ENCODE measurements at places on chromosomes 12 and 14. TPM values are rescaled to one million over a fixed set of nuclear protein-coding genes. Genes with fewer than 3 reads are reported as not detected.

SDS gene
- total RNA-seq, result 0.81 TPM

ARHGAP9 gene
- 5.9 TPM for total RNA-seq

SRRM4 gene
- 0.59 TPM for total RNA-seq

KRT75 gene
- total RNA-seq, result not detected

POMT2 gene
- 19.9 TPM for total RNA-seq

ADCK1 gene
- total RNA-seq, result 7.2 TPM

PLEKHD1 gene
- total RNA-seq, result 0.13 TPM

ACVRL1 gene
- total RNA-seq, result 31.1 TPM

RHNO1 gene
- total RNA-seq, result 8.3 TPM

SERPINA6 gene
- not detected for total RNA-seq

METTL17 gene
- total RNA-seq, result 34.6 TPM

- DNase-seq, result no peak
Measured at GRCh38 chr14:65478596-65478995, 66.1 kb downstream of the FUT8 start.

DNA sequence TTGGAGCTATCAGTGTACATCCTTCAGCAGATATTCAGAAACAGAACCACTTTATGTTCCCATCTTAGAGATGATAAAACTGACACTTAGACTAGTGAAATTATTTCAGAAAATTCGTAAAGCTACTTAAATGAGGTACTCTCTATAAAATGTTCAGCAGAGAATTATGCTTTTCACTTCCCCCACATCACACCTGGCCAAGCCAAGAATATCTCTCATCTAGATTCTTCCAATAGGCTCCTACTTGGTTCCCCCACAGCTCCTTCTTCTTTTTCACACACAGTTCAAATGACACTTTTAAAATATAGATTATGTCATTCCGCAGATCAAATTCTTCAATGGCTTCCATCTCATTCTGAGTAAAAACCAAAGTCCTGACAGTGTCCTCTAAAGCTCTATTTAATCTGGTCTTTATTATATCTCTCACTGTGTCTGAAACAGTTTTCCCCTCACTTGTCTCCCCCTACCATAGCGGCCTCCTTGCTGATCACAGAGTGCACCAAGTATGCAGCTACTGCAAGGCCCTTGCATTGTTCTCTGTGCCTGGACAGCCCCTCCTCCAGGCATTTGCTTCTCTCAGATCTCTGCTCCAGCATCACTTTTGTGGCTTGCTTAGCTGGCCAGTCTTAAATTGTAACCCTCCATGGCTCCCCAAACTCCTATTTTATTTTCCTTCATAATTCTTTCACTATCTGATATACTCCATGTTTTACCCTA lies 736.8 kb upstream of the USP15 start:
- no peak for DNase-seq

DNA sequence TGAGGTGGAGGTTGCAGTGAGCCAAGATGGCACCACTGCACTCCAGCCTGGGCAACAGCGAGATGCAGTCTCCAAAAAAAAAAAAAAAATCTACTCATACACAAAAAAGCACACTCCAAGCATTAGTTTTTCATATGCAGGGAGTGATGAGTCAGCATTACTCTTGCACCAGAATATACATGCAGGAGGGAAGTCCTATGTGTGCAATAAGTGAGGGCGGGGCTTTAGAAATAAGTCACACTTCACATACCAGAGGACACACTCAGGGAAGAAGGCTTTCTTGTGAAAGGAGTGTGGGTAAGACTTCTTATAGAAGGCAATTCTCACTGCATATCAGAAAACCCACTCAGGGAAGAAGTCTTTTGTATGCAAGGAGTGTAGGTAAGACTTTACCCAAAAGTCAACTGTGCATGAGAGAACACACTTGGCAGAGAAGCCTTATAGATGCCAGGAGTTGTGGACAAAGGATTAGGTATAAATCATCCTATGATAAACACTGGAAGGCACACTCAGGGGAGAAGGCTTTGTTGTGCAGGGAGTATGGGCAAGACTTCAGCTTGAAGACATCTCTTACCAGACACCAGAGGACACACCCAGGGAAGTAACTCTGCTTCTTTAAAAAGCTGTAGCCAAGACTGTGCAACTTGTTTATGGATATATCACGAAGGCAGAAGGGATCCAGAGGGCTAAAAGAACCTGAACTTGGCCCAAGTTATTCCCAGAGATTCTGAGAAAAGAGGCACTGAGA lies 50.5 kb downstream of the ATF7 start:
- DNase-seq, result no peak

DNA sequence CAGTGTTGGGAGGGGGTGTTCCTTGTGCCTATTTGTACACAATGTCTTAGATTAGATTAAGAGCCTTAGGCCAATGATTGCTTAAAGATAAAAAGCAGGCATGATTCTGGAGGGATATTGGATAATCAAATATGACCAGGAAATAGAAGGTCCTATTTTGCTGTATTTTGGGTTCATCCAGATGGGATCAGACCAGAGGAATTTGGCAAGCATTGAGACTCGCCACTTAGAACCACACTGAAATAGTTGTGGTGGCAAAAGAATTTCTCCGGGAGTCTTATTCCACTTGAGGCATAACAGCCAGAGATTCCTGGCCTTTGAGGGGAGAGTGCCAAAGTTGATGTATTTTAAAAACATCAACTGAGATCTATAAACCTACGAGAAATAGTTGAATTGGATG lies 327.2 kb downstream of the RAD51B start:
- DNase-seq, result no peak

- DNase-seq, result no peak
Measured at GRCh38 chr12:42213023-42213422, 25.0 kb downstream of the YAF2 start.

DNA sequence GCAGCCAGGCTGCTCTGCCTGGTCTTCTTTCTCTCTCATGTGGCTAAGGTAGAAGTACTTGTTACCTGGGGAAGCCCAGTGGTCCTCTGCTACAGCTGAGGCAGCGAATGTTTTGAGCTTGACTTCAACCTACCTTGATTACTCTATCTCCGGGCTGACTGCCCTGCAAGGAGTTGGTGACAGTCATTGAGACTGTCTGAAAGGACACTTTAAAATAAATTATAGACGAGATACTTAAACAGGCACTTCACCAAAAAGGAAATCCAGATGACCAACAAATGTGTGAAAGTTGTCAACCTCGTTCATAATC lies 474 bp upstream of the CIT start:
- no peak for DNase-seq

GRCh38 chr14:103089386-103090335 lies 4.9 kb upstream of the EXOC3L4 start:
- no peak for DNase-seq

DNA sequence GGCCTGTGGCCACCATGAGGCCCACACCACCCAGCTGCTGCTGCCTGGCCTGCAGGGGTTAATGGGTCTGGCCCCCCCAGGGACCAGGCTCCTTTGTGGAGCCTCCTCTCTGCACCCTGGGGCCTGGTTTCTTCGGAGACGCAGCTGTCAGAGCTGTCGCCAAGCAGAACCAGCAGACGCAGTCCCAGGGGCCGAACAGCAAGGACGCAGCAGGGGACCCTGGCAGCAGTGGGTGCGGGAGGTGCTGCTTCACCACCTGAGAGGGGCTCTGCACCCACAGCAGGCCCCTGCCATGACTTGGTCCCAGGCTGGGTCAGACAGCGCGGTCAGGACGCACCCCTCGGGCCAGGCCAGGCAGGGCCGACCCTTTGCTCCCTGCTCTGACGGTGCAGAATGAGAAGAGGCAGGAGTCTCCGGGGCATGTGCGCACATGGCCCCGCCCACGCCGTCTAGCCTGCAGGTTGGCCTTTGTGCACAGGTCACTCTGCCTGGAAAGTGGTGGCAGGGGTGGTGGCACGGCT lies 30.5 kb downstream of the JAG2 start:
- DNase-seq, result no peak

DNA sequence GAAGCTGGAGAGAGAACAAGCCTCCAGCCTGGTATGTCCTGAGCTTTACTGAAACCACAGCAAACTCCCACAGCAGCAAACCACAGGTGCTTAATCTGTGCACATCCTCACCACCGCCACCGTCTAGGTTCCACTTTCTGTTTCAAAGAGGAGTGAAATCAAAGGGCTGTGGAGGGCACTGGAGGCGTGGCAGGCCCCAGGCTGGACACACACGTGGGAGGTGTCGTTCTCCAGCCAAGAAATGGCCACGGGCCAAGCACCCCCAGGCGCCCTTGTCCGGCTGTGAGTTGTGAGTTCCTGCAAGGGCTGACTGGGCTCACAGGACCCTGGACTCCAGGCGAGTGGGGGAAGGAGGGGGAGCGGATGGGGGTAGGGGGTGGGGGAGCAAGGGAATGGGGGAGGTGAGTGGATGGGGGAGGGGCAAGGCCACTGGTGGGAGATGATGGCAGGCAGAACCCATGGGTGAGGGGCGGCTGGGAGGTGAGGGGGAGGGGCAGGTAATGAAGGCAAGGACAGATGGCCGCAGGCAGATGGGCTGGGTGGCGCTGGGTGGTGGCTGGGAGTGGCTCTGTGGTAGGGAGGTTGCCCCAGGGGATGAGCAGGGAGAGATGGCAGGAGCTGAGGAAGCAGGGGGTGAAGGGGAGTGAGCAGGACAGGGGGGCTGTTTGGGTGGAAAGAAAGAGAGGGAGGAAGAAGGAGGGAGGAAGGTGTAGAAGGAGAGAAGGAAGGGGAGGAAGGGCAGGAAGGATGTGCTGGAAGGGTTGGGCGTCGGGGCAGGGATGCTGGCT lies 86.7 kb downstream of the NCOR2 start:
- DNase-seq, result no peak

DNA sequence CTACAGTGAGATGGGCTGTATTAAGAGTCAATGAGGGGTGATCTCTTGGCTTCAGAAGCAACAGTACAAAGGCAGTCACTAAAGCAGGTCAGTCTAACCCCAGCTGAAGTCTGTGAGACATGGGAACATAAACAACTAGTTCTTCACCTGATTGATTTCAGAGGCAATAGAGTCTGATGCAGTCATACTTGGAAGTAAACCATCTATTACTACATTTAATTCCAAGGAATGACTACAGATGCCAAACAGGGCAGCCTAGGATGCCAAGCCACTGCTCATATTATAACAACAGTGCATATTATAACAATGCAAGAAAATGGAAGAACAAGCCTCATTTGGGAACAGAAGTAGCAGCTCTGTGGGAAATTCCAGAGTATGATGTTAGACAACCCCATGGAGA lies 35.8 kb downstream of the GRIN2B start:
- no peak for DNase-seq

GRCh38 chr14:67919259-67920032 lies 99.9 kb downstream of the RAD51B start:
- DNase-seq, result no peak

- DNase-seq, result no peak
Measured at GRCh38 chr12:6846316-6846869, 4.7 kb downstream of the CDCA3 start.

DNA sequence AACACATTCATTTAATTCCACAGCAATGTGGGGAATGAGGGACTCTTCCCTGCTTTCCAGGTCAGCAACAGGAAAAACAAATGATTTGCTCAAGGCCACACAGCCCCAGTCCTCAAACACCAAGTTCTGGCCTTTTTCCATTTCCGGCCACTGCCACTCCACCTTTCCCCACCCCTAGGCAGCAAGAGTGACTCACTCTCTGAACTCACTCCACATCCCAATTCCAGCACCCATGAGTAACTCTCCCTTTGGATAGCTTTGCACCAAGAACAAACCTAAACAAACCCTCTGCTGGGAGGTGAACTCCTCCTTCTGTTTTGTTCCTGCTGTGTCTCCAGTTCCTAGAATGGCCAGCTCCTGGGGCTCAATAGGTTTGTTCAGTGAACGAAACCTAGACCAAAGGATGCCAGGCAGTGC lies 30.4 kb upstream of the PLEKHG6 start:
- no peak for DNase-seq

DNA sequence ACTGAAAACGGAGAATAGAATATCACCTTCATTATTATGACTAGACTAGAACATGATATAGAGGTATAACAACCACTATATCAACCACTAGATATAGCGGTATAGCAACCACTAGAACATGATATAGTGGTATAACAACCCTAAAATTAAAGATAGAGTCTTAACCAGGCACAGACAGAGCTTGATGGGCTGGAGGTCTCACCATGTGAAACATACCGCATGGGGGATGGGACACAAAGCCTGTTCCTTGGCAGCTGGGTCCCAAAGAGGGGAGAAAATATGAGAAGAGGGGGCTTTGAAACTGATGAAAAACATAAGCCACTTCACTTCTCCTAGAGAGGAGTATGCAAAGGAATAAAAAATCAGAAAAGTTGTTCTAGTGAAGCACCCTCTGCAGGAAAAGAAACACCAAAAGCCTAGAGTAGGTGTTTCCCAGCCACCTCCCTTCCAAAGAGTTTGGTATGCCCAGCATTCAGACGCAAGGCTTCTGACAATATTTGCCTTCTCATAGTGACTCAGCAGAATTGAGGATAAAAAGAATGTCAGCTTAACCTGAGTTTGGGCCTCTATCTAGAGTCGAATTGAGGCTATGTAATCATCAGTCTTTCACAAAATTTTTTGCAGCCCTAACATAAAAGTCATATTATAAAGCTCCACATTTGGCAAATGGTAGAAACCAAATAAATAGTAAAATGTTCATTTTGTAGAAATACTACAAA lies 316.4 kb downstream of the NOVA1 start:
- DNase-seq, result no peak

GRCh38 chr12:49548481-49548821 lies 9.6 kb downstream of the KCNH3 start:
- DNase-seq, result peak; percentile 67

- DNase-seq, result no peak
Measured at GRCh38 chr12:62841846-62842245, 93.1 kb downstream of the PPM1H start.

GRCh38 chr12:104154806-104155205 lies 16.8 kb upstream of the NFYB start:
- no peak for DNase-seq

- no peak for DNase-seq
Measured at GRCh38 chr14:50344116-50344775, 32.1 kb downstream of the DMAC2L start.

- DNase-seq, result no peak
Measured at GRCh38 chr12:130932061-130932930, 21.4 kb upstream of the ADGRD1 start.

GRCh38 chr14:28780843-28781820 lies 14.5 kb downstream of the FOXG1 start:
- no peak for DNase-seq

DNA sequence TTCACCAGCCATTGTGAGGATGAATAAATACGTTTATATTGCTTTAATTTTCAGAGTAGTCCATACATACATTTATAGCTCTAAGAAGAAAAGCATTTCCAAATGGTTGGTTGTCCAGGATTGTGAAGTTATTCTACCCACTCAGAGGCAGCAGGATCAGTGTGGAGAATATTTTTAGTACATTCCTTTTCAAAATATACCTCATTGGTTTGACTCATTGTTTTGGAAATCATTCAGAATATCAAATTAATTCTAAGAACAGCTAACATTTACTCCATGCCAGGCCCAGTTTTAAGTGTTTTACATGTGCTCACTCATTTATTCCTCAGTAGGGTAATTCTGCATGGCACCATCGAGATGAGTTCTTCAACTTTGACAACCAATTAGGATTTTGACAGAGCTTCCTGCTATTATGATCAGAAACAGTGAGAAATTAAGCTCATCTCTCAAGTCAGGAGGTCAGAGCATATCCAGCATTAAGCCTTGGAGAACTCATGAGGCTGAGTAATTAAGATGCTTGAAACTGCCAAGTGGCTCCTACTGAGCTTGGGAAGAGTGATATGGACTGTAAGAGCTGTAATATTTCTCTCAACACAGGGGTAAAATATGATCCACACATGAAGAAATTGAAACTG lies 153.3 kb upstream of the CLEC14A start:
- no peak for DNase-seq

GRCh38 chr12:123530668-123531067 lies 2.9 kb downstream of the RILPL1 start:
- DNase-seq, result no peak

GRCh38 chr12:80966001-80966400 lies 28.3 kb upstream of the LIN7A start:
- DNase-seq, result no peak

Data from cardiac septum (tissue), 1 donor.